ENCODE measurements at places on chromosomes 2 and 18.
A peak's percentile ranks its signal among the peaks of the same experiment; 100 is the strongest.

- no peak for DNase-seq
Observed at GRCh38 chr2:46556681-46557289, 77.4 kb downstream of the TMEM247 start.

GRCh38 chr18:8231316-8231715, 377.9 kb upstream of the RAB12 start:
- DNase-seq, result no peak

- DNase-seq, result no peak
Observed at GRCh38 chr18:57995331-57995730, 48.7 kb upstream of the NEDD4L start.

GRCh38 chr2:39686456-39686855, 20.7 kb downstream of the TMEM178A start:
- DNase-seq, result no peak

- peak; percentile 69 for DNase-seq
Observed at GRCh38 chr2:33412920-33413319, 63.5 kb upstream of the RASGRP3 start.

DNA sequence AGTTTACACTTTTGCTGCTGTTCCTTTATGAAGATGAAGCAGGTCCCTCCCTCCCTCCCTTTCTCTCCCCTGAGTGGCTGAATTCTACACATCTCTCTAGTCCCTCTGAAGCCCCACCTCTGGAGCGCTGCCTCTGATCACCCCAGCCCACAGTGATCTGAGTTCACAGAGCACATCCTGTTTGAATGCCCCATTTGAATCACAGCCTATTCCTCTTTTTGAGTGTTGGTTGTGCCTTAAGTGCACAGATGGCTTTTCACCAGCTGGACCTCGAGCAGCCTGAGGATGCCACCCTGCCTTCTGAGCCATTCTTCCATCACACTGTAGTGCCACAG, 87.1 kb downstream of the ITGB1BP1 start:
- peak; percentile 68 for DNase-seq

GRCh38 chr2:171741189-171741588, 53.9 kb downstream of the DYNC1I2 start:
- no peak for DNase-seq
